Activated T-helper 1 cell treated with anti-CD3 and anti-CD28 coated beads, Interleukin-12 subunit alpha, Interleukin-12 subunit beta, Interleukin-2, Interleukin-4 antibody, amounts not matched to agents 30 ng/mL and 10 ng/mL and 1 ng/mL, durations not matched to agents 14 hours and 24 hours and 36 hours (primary cell): ENCODE measurements at places on chromosomes 7 and 10. TPM values are rescaled to one million over a fixed set of nuclear protein-coding genes. Genes with fewer than 3 reads are reported as not detected.
A peak's percentile ranks its signal among the peaks of the same experiment; 100 is the strongest.

- peaks cover 2% of the 10 kb centered on the region for H3K36me3 ChIP-seq
- DNase-seq: peak; percentile 21
- peaks cover under 1% of the 10 kb centered on the region for H3K27me3 ChIP-seq
- peak overlapping the region; percentile 6 for H3K4me3 ChIP-seq
- peaks cover 22% of the 10 kb centered on the region for H3K4me1 ChIP-seq
- H3K27ac ChIP-seq: peak overlapping the region; percentile 74
Measured at GRCh38 chr7:107856806-107857540, 34.0 kb upstream of the DLD start.

GRCh38 chr7:17552373-17552772, 253.9 kb downstream of the AHR start:
- H3K4me3 ChIP-seq: no peak overlapping the region
- H3K36me3 ChIP-seq: no peaks in the 10 kb centered on the region
- peaks cover 7% of the 10 kb centered on the region for H3K27me3 ChIP-seq
- H3K27ac ChIP-seq: no peak overlapping the region

DNA sequence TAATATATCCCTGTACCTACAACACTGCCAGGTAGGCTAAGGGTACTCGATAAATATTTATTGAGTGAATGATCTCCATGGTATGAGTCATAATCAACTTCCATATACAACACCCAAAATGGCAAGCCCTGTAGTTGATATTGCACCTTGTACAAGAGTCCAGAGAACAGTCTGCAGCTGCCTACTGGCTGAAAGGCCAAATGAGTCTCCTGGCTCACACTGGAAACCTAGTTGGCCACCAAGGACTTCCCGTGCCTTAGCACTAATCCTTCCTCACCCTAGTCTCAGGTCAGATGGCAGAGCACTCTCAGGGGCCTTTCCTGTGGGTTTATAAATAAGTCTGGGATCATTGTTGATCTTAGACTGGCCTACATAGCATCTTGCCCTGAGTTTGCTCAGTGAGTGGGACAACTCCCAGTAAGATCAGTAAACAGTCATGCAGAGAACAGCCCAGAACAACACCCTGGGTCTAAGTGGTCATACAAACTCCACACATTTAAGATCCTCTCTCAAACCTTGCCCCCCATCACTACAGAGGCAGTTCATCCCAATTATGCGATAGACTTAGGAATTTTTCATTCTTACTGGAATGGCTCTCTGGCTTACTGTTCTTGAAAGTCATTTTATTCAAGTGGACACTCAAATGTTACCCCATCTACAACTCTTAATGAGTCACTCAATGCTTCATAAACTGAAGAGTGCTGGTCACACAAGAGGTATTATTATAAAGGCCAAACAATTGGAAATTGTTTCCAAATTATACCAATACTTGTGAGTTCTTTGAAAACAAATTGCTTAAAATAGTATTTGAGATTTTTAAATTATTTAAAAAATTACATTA, 14.7 kb upstream of the SLC16A9 start:
- no peak for DNase-seq
- no peaks in the 10 kb centered on the region for H3K4me1 ChIP-seq
- no peaks in the 10 kb centered on the region for H3K36me3 ChIP-seq
- no peak overlapping the region for H3K27ac ChIP-seq
- no peak overlapping the region for H3K4me3 ChIP-seq
- peaks cover 14% of the 10 kb centered on the region for H3K27me3 ChIP-seq

GRCh38 chr10:78794736-78795455, 273.9 kb upstream of the ZMIZ1 start:
- DNase-seq: no peak
- H3K4me1 ChIP-seq: no peaks in the 10 kb centered on the region
- no peak overlapping the region for H3K4me3 ChIP-seq
- H3K27ac ChIP-seq: no peak overlapping the region

DNA sequence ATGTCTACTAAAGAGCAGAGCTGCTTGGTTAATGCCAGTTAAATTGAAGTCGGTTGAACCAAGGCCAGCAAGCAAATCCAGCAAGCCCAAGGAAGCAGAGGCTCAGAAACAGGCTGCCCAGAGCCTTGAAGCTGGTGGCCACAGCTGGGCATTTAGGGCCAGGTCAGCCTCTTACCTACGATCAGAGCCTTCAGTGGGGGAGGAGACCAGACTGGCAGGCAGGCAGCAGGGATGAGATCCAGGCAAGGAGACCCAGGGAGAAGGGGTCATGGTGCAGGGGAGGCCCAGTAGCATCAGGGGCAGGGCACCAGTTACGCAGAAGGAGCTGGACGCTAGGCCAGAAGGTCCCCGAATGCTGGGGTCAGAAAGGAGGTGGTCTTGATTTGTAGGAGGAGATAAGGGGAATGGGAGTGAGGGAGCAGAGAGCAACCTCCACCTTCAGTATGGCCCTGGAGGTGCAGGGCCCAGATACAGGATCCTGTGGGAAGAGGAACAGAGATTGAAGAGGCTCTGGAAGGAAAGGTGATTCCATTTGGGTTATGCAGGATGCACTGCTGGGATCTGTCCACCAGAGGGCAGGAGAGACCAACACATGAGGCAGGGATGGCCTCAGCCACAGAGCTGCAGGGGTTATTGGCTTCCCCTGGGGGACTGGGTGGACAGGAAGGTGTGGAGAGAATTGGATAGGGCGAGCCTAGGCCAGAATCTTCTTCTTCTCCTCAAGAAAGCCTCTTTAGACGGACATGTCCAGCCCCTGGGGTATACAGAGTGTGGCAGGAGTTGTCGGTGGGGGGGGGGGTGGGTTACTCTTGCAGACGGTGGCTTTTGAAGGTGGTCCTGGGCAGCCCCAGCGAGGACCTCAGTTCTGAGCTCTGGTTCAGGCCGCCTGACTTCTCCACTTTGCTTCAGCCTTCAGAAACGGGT, 132.6 kb upstream of the PODXL start:
- H3K4me3 ChIP-seq: no peak overlapping the region
- peaks cover 7% of the 10 kb centered on the region for H3K4me1 ChIP-seq
- H3K36me3 ChIP-seq: no peaks in the 10 kb centered on the region
- DNase-seq: peak; percentile 22
- peaks cover 3% of the 10 kb centered on the region for H3K27me3 ChIP-seq
- H3K27ac ChIP-seq: no peak overlapping the region

DNA sequence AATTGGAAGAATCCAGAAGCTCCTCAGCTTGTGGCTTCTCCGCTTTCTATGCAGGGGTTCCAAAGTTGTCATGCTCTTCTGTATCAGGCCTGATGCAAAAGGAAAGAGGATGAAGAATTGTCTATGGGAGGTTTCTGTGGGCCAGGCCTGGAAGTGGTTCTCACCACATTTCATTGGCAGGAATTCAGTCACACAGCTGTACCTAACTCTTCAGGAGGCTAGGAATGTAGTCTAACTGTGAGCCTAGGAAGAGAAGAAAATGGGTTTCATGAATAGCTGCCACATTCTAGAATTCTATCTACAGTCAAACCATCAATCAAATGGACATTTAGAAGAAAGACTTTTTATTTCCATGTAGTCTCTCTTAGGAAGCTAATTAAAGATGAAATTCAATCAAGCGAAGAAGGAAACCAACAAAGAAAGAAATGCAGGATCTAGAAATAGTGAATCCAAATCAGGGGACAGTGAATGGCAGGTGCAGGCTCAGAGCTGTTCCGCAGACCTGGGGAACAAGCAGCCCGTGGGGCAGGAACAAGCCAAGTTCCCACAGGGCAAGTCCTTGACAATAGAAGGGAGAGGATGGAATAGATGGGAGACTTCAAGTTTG, 25.4 kb upstream of the USP6NL start:
- H3K4me1 ChIP-seq: peaks cover 19% of the 10 kb centered on the region
- peaks cover 42% of the 10 kb centered on the region for H3K27me3 ChIP-seq
- no peaks in the 10 kb centered on the region for H3K36me3 ChIP-seq
- DNase-seq: no peak
- H3K27ac ChIP-seq: no peak overlapping the region

DNA sequence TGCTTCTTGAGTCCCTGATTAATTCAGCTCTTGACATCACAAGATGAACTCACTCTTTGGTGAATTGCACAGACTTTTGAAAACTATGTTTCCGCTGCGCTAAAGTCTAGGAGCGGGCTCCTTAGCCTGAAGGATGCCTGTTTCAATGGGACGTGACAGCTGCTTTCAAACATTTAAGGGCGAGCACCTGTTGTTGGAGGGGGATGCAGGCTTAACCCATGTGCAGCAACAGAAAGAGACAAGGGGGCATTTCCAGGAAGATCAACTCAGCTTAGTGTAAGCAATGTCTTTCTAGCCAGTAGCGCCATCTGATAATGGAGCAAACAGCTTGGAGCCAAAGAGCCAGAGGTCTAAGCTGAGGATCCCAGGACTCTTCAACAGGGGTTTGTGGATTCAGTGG, 8.4 kb upstream of the PFKFB3 start:
- DNase-seq: no peak
- no peak overlapping the region for H3K4me3 ChIP-seq
- H3K36me3 ChIP-seq: peaks cover 16% of the 10 kb centered on the region
- H3K27ac ChIP-seq: no peak overlapping the region
- H3K27me3 ChIP-seq: no peaks in the 10 kb centered on the region

GRCh38 chr7:16791905-16792698, 12.7 kb downstream of the AGR2 start:
- H3K36me3 ChIP-seq: no peaks in the 10 kb centered on the region
- peaks cover 7% of the 10 kb centered on the region for H3K27me3 ChIP-seq
- H3K4me3 ChIP-seq: no peak overlapping the region
- H3K27ac ChIP-seq: no peak overlapping the region

GRCh38 chr7:45363669-45364068, 206.1 kb downstream of the RAMP3 start:
- H3K27ac ChIP-seq: no peak overlapping the region
- H3K4me1 ChIP-seq: no peaks in the 10 kb centered on the region
- H3K4me3 ChIP-seq: no peak overlapping the region
- H3K36me3 ChIP-seq: no peaks in the 10 kb centered on the region
- DNase-seq: no peak

GRCh38 chr7:69539531-69539930, 58.7 kb upstream of the AUTS2 start:
- no peak for DNase-seq
- no peaks in the 10 kb centered on the region for H3K36me3 ChIP-seq
- H3K4me3 ChIP-seq: no peak overlapping the region
- no peaks in the 10 kb centered on the region for H3K27me3 ChIP-seq
- no peak overlapping the region for H3K27ac ChIP-seq
- H3K4me1 ChIP-seq: no peaks in the 10 kb centered on the region

DNA sequence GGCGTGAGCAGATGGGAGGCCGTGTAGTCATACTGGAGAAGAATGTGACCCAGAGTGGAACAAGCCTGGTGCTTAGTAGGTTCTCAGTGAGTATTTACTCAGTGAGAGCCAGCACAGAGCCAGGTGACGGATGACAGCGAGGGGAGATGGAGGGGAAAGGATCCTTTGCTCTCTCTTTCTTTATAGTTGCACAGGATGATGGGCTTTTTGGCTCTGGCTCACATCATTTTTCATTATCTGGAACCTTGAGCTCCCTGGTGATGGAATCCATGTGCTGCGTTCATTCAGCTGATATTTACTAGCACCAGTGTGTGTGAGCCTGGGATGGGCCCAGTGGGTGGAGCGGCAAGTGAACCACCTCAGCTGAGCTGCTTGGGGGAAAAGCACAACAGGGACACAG, 17.2 kb downstream of the BTBD16 start:
- peaks cover 5% of the 10 kb centered on the region for H3K4me1 ChIP-seq
- no peak for DNase-seq
- H3K27me3 ChIP-seq: no peaks in the 10 kb centered on the region
- no peak overlapping the region for H3K27ac ChIP-seq

- DNase-seq: no peak
- H3K4me3 ChIP-seq: no peak overlapping the region
- H3K36me3 ChIP-seq: no peaks in the 10 kb centered on the region
- peaks cover 1% of the 10 kb centered on the region for H3K27me3 ChIP-seq
- no peak overlapping the region for H3K27ac ChIP-seq
Measured at GRCh38 chr10:558891-559766, 130.3 kb downstream of the DIP2C start.

DNA sequence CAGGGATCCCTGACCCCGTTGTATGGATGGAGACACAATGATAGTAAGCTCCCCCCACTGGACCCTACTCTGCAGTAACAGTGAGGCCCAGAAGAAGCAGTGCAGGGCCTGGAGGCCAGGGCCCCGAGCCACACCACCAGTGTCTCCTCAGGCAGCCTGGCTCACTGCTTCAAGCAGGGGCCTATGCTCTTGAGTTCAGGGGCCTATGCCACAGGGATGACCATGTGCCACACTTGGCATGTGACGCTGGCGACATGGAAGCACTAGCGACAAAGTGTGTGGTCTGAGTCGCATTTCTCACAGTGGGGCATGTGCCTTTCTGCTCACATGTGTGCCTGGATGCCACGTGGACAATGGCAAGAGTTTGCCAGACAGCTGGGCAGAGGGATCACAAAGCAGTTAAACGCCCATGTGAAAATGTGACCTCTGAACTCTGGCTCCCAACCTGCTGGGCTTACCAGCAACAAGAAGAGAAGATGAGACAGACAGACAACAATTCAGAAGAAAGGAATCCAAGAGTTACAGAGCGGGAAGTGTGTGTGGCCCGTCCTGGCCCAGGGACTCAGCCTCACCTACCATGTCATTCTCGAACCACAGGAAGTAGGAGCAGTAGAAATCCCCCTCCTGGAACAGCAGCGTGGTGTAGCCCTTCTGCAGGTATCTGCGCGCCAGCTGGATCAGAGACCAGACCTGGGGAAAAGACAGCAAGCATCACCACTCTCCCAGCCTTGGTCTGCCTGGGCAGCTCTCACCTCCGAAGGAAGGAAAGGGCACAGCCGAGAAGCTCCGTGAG, 4.7 kb upstream of the PYROXD2 start:
- no peak overlapping the region for H3K4me3 ChIP-seq
- peaks cover 8% of the 10 kb centered on the region for H3K4me1 ChIP-seq
- DNase-seq: no peak

GRCh38 chr10:59830601-59831259, 75.6 kb downstream of the CCDC6 start:
- H3K4me1 ChIP-seq: peaks cover 72% of the 10 kb centered on the region
- no peak overlapping the region for H3K4me3 ChIP-seq
- no peaks in the 10 kb centered on the region for H3K27me3 ChIP-seq
- H3K36me3 ChIP-seq: peaks cover 45% of the 10 kb centered on the region
- no peak for DNase-seq
- H3K27ac ChIP-seq: no peak overlapping the region

DNA sequence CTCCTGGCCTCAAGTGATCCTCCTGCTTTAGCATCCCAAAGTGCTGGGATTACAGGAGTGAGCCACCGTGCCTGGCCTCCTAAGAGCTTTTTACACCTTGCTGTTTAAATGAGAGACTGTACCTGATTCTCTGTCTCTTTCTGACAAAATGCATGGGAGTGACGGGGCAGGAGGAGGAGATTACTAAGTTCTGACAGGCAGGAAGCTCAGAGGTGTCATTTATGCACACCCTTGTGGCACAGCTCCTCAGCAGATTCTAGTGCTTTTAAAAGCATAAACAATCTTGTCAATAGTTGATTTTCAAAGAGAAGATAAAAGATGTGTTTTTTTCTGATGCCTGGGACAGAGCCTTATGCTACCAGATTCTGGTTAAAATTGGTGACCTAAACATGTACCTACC, 39.7 kb upstream of the STEAP4 start:
- DNase-seq: no peak
- no peaks in the 10 kb centered on the region for H3K36me3 ChIP-seq
- H3K27me3 ChIP-seq: peaks cover 10% of the 10 kb centered on the region
- no peak overlapping the region for H3K4me3 ChIP-seq
- H3K4me1 ChIP-seq: peaks cover 11% of the 10 kb centered on the region
- no peak overlapping the region for H3K27ac ChIP-seq

GRCh38 chr10:119831656-119832055, 41.0 kb downstream of the MCMBP start:
- no peak for DNase-seq
- H3K27me3 ChIP-seq: no peaks in the 10 kb centered on the region
- peaks cover 32% of the 10 kb centered on the region for H3K4me1 ChIP-seq
- peaks cover 63% of the 10 kb centered on the region for H3K36me3 ChIP-seq

The CTNNA3 gene
- total RNA-seq: not detected in 2 replicates

The COMMD3 gene
- 78.7 and 84.4 TPM in 2 replicates for total RNA-seq

The ITIH5 gene
- total RNA-seq: not detected in 2 replicates

The SPDYE6 gene
- not detected in 2 replicates for total RNA-seq

The CREB3L2 gene
- total RNA-seq: 61.6 and 61.8 TPM in 2 replicates

The GNAT3 gene
- total RNA-seq: not detected in 2 replicates

The CDK13 gene
- 46.5 and 48.6 TPM in 2 replicates for total RNA-seq

The TMEM178B gene
- 2.5 and 3.7 TPM in 2 replicates for total RNA-seq
